Tibial nerve (tissue), 4 donors: ENCODE measurements at places on chromosomes 3 and 15. TPM values are rescaled to one million over a fixed set of nuclear protein-coding genes. Genes with fewer than 3 reads are reported as not detected.

GRCh38 chr3:94082391-94082937 is 19.6 kb downstream of the NSUN3 start:
- DNase-seq, result no peak

- no peak for DNase-seq
Measured at GRCh38 chr3:58154626-58155449, 55.9 kb downstream of the DNASE1L3 start.

- DNase-seq, result no peak
Measured at GRCh38 chr15:48427960-48428547, 96.8 kb downstream of the DUT start.

Gene SLC22A13
- 0.78 TPM for total RNA-seq

GRCh38 chr3:30073622-30074021 is 532.8 kb upstream of the TGFBR2 start:
- no peak for DNase-seq

GRCh38 chr3:57019057-57019456 is 41.4 kb upstream of the SPATA12 start:
- DNase-seq, result no peak

Gene CFAP100
- not detected for total RNA-seq

Gene BCHE
- 0.30 TPM for total RNA-seq

Gene POPDC2
- total RNA-seq, result 2.7 TPM

- no peak for DNase-seq
Measured at GRCh38 chr3:154227531-154227930, 96.8 kb downstream of the DHX36 start.

Gene CLSTN2
- total RNA-seq, result 19.8 TPM

DNA sequence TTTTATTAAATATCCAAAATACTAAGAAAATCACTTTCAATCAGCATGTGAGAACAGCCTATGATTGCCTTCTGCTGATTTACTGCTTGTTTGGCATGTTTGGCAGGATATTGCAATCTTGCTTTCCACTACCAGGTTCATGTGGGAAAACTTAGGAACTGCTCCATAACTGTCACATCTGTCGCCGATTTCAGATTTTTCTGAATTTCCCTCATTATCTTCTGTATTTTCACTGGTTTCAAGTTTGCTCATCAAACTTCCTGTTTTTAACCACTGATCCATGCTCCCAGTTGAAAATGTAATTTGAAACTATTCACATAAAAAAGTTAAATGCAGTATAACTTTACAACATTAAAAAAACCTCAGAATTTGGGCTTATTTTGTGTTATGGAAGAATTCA is 93.0 kb downstream of the NFKBIZ start:
- no peak for DNase-seq

DNA sequence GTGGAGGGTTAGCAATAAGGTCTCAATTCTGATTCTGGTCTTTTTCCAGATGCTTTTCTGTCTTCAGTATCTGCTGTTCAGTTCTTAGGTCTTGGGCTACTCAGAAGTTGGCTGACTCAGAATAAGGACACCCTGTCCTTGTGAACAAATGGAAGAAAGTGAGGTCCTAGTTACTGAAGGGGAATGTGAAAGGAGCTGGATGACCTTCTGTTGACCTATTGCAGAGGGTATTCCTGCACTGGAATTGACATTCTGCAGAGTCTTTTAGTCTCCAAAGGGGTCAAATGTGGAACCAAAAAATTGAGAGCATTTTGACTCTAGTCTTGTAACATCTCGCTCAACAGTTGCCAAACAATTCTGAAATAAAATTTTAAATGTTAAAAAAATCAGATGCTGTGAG is 63.0 kb downstream of the CCR1 start:
- DNase-seq, result no peak

Gene CGNL1
- total RNA-seq, result 31.9 TPM

- DNase-seq, result no peak
Measured at GRCh38 chr3:46298871-46299607, 54.9 kb upstream of the CCR2 start.

Gene ZIC1
- not detected for total RNA-seq

DNA sequence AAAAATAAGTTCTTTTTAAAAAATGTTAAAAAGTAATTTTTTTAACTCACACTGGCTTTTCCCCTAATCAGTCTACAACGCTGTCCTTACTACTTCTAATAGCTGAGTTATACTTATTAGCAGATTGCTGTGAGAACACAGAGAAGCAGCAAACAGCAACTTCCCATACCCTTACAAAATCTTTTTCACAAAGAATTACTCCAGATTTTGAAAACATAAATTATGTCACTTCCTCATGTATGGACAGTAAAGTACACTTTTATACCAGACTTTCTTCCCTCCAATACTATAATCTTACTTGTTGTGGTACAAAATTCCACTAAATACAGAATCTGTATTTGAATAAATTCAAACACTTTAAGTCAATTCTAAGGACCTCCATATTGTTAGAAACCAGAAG is 2.1 kb downstream of the PHC3 start:
- DNase-seq, result no peak

DNA sequence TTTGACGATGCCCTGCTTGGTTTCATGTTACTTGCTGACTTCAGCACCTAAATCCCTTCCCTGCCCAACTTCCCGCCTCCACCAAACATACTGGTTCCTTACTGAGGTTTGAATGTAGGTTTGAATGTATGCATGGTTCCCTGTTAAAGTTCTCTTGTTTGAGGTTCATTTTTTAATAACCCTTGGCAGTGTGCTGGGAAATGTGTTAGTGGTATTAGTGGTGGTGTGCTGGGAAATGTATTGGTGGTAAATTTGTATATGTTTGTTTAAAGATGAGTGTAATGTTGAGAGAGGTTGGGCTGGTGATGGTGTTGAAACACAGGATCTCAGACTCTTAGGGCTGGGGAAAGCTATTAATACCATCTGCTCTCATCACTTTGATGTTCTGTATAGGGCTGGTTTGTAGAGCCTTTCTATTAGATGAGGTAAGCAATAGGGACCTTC is 392.7 kb downstream of the PTPRG start:
- DNase-seq, result no peak

DNA sequence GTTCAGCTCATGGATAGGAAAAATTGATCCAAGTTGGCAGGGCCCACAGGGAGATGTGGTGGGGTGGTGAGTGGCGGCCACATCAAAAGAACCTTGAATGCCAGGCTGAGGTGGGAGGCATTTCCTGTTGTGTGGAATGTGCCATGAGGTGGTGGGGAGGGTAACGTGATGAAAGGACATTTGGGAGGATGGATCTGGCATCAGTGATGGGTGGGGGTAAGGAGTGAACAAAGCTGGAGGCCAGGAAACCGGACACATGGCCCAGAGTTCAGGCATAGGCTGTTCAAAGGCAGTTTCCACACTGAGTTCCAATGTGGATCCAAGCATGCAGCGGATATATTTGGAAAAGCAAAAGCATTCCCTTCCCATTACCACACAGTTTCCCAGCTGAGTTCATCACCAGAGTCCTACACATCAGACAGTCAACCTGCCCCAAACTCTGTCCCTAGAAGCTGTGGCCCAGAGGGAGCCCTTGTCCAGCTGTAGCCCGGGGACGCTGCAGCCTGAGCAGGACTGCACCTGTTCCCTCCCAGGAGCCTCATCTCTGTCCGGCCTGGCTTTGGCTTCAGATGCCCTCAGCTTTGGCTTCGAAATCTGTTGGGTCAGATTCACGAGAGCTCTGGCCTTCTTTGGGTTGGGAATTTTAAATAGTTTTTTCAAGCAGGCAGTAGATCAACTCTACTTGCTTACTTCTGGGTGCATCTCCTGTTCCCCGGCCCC is 37.8 kb upstream of the GOLGA6B start:
- no peak for DNase-seq

DNA sequence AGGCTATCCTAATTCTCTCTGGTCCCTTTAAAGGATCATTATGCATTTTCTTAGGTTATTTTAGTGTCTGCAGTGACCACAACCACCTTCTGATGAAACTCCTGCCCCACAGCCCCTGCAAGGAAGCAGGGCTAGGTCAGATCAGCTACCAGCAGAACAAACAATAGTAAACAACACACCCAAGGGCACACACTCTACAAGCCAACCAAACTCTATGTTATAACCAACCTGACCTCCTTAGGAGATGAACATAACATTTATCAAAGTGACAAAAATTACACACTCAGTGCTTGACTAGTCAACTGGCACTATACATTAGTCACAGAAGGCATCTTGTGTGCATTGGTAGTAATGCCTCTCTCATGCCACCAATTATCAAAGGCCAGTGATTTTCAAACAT is 17.3 kb downstream of the DENND6A start:
- no peak for DNase-seq

- no peak for DNase-seq
Measured at GRCh38 chr3:36796161-36796560, 31.8 kb upstream of the DCLK3 start.

- DNase-seq, result no peak
Measured at GRCh38 chr3:42081838-42082473, 9.2 kb upstream of the TRAK1 start.

DNA sequence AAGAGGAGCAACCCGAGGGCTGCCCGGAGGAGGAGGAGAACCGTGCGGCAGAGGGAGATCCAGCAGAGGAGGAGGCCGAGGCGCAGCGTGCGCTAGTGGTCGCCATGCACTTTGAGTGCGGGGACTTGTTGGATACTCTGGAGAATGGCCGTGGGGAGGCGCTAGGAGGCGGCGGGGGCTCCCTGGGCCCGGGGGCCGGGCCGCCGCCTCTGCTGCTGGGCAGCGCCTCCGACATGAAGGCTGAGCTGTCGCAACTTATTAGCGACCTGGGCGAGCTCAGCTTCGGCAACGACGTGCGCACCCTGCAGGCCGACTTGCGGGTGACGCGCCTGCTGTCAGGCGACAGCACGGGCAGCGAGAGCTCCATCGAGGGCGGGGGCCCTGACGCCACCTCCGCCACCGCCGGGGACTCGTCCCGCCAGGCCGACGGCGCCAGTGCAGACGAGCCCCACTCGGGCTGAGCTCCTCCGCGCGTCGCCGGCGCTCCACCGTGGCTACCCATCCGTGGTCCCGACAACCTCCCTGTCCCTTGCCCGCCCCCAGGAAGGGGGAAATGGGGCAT is 2.0 kb downstream of the FAM43A start:
- no peak for DNase-seq

DNA sequence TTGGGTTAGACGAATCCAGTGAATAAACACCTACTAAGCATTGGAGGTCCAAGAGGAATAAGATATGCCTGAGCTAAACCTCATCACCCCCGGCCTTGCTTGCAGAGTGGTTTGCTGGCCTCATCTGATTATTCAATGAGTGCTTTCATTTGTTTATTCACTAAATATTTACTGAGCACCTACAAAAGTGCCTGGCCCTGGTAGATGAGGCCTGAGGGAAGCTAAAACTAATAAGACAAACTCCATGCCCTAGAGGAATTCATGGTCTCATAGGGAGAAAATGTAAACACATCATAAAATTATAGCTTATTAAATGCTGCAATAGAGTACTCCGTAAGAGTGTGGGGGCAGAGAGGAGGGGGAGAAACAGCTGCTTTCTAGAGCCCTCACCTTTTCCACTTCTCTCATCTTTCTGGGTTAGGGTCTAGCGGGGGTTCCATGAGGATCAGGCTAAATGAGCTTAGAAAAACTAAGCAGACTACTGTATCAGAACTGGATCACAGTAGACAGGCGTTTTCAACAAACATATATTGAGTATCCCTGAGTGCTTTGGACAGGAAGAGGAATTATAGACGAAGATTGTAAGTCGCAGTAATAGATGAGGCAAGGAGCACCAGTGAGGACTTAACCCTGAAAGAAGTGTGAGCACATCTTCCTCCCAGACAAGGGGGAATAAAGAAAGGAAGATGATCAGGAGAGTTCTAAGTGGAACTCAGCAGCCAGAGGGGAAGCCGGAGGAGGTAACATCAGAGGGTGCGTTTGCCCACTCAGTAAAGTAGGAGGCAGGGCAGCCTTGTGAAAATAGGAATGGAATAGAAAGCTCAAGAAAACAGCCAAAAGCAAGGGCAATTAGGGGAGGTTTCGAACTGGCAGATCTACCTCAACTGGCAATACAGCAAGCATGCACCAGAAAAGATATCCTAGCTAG is 31.5 kb upstream of the LAMP3 start:
- no peak for DNase-seq

Gene GRIP2
- total RNA-seq, result 1.2 TPM

- no peak for DNase-seq
Measured at GRCh38 chr15:40046721-40047414, 7.9 kb upstream of the SRP14 start.

DNA sequence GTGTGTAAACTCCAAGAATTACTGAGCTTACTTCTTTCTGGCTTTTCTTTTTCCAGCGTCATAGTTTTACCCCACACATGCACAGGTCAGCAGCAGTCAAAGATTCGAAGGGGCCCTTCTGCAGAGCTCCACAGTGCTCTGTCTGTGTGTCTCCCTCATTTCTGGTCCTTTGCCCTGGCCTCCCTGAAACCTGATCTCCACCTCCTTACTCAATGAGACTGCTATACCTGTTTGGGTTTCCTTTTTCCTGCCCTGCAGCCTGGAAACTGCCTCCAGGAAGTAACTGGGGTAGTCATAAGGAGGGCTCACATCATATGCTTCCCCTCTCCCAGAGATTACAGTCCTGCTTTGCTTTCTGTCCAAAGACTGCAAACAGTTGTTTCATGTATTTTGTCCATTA is 82.8 kb upstream of the TNIK start:
- no peak for DNase-seq

Gene BNC1
- 1.4 TPM for total RNA-seq

DNA sequence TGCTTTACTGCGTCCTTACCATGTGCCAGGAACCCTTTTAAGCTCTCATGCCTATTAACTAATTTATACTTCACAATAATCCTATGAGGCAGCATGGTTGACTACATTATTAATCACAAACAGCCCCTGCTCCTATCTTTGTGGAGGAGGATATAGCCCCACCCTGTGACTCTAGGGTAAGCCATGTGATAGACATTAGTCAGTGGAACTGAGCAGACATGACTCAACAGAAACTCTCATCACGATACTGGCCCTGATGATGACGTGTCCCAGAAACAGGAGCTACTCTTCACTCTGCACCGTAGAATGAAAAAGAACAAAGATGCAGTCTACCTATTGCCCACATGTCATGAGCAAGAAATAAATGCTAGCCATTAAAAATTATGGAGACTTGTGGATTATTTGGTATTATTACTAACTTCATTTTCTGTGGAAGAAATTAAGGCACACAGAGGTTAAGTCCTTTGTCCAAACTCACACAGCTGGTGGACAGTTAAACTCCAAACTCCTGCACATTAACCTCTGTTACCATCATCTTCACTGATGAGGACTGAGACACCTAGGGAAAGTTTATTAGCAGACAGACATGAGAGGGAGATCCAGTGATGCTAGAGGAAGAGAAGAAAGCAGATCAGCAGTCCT is 51.2 kb downstream of the CFAP20DC start:
- no peak for DNase-seq

- no peak for DNase-seq
Measured at GRCh38 chr3:99674086-99674789, 35.8 kb downstream of the COL8A1 start.

GRCh38 chr3:81778678-81779182 is 17.3 kb upstream of the GBE1 start:
- DNase-seq, result no peak

Gene MED12L
- 3.0 TPM for total RNA-seq

DNA sequence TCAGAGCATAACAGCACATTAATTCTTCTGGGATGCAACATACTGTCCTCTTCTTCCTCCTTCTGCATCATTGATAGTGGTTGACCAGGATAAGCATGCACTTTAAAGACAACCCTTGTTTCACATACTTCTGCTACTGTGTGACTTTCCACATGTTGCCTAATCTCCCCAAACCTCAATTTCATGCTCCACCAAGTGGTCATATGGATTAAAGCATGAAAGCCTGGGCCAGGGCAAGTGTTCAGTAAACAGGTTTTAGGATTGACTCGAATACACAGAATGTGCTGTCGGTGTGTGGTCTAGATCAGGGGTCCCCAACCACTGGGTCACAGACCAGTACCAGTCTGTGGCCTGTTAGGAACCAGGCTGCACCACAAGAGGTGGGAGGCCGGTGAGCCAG is 22.5 kb upstream of the BFSP2 start:
- DNase-seq, result peak; percentile 17

Gene CCNB2
- 1.2 TPM for total RNA-seq
